Esophagus mucosa (tissue), 1 donor: ENCODE measurements at places on chromosomes 5 and 9.
A peak's percentile ranks its signal among the peaks of the same experiment; 100 is the strongest.

DNA sequence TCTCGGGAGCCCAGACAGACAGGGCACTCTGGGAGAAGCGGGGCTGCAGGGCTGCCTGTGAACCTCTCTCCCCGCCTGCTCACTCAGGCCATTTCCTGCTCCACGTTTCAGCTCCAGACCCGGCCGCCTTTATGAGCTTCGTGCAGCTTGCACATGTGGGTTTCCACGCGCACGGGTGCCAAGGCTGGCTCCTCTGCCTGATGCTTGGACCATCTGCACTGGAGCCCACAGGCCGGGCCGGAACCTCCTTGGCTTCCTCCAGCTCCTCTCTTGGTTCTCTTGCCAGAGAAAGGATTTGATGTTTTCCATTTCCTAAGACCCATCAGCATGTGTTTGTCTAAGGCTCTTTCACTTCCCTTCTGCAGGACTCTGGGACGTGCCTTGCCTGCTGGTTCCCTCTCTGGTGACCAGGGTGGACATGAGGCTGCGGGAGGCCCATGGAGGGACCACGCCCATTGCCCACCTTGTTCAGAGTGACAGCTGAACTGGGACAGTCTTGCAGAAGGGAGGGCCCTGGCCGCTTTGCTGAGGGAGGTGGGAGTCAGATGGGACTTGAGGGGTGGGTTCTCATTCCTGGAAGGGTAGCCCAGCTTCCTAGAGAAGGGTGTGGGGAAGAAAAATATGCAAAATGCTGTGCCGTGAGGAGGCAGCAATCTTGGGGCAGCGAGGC is 23.3 kb upstream of the COL5A1 start:
- ATAC-seq, result no peak

DNA sequence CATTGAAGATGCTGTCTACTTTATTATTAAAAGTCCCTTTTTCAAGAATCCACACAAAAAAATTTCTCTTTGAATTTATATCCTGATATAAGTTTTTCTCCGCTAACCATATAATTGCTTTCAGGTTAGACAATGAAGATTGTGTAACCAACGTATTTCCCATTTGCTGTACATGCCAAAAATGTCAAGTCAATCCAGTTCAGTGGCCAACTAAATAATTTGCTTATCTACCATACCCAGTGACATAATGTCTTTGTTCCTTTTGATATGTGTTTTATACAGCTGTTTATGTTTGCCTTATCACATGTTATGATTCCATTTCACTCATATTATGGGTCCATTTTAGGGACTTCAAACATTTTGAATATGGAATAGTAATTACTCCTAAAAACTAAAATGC is 349.9 kb downstream of the EFNA5 start:
- peak; percentile 49 for ATAC-seq

DNA sequence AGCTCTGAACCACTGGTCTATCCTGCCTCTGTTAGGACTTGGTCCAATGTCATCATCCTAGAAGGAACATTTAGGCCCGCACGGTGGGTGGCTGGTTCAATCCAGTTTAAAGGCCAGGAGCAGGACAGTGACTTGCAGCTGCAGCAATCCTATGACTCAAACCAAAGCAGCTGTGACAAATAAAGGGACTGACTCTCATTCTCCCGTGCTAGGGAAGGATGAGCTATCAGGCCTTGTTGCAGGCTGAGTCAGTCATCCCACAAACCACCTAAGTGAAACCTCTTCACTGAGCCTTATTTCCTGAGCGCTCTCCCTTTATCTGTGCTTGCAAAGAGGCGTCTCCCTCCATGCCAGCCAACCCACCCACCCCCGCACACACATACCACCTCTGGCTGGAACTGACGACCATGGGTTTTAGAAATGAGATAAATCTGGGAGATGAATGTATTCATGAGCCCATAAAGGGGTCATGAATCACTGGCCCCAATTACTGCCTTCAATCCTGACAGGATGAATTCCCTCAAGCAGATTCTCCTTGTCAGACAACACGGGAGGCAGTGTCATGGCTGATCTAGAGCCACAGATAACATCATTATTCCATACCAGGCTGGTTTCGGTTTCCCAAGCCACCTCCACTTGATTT is 93.4 kb downstream of the KCNIP1 start:
- peak; percentile 60 for ATAC-seq

- no peak for ATAC-seq
These were observed 43.5 kb downstream of the PRLR start for GRCh38 chr5:35186749-35187148.

GRCh38 chr9:125284855-125285254 is 23.2 kb downstream of the GAPVD1 start:
- no peak for ATAC-seq

GRCh38 chr5:172679628-172680212 is 38.7 kb downstream of the NEURL1B start:
- ATAC-seq, result no peak

GRCh38 chr9:68995776-68996175 is 18.1 kb downstream of the PRKACG start:
- no peak for ATAC-seq

DNA sequence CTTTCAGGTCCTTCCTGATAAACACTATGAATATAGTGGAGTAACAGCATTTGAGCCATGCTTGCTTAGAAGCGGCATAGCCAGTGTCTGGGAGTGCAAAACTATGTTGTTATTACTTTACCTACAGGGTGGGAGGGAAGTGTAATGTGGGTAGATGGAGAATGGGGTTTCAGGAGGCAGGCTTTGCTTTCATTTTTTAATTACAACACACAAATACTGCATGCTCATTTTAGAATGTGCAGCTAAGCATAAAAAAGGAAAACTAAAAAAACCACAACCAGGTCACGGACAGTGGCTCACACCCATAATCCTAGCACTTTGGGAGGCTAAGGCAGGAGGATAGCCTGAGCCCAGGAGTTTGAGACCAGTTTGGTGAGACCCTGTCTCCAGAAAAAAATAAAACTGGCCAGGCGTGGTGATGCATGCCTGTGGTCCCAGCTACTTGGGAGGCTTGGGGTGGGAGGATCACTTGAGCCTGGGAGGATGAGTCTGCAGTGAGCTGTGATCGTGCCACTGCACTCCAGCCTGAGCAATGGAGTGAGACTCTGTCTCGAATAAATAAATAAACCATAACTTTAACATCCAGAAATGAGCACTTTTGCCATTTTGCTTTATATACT is 20.2 kb downstream of the HAVCR1 start:
- no peak for ATAC-seq

DNA sequence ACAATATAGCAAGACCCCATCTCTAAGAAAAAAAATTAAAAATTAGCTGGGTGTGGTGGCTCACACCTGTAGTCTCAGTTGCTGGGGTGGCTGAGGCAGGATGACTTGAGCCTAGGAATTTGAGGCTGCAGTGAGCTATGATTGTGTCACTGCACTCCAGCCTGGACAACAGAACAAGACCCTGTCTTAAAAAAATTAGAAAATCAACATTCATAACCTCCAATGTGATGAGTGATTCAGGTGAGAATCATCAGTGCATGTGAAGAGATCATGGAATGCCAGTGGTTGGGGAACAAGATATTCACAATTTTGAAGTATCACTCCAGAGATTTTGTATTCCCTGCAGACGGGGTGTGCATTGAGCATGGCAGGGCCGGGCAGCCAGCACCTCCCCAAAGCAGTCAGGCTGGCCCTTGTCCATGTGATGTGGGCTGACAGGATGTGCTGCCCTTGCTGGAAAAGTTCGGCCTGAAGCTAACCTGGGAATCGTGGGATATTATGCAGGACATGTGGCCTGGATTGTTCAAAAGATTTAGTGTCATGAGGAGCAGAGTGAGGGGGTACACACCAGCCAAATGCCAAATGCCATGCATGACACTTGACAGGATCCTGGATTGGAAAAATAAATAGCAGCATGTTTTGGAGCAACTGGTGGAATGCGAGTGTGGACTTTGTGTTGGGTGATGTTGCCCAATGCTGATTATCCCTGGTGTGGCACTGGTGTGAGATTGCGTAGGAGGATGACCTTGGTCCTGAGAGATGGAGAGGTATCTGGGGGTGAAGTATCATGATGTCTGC is 189.0 kb downstream of the RGS3 start:
- ATAC-seq, result no peak

DNA sequence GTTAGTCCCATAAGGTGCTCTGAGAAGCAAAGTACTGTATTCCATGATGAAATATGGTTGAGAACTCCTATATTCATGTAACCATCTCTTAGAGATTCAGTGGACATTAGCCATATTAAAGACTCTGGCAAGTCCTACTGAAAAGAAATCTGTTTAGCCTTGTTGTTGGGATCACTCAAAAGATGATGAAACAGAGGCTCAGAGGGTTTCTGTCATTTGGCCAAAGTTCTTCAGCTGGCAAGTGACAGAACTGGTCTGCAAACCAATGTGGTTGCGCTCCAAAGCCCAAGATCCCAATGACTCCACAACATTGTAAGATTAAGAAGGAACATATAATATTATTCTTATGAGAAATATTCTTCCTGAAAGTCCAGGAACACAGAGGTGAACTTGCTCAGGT is 462.9 kb downstream of the ACTL7B start:
- ATAC-seq, result no peak

DNA sequence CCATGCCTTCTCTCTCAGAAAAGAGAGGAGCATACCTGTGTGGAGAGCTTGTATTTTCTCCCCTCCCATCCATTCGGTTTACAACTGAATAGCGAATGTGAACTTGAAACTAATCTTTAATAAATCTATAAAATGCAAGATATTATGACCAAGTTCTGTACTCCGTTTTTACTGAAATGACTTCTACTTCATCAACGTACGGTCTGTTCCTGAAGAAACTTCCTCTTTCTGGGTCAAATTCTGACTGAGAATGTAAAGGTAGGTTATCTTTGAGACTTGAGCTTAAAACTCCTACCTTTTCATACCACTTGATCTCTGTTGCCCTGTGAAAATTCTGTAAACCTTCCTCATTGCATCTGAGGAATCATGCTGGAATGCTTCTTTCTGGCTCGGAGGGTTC is 4.2 kb upstream of the CTNNAL1 start:
- no peak for ATAC-seq

DNA sequence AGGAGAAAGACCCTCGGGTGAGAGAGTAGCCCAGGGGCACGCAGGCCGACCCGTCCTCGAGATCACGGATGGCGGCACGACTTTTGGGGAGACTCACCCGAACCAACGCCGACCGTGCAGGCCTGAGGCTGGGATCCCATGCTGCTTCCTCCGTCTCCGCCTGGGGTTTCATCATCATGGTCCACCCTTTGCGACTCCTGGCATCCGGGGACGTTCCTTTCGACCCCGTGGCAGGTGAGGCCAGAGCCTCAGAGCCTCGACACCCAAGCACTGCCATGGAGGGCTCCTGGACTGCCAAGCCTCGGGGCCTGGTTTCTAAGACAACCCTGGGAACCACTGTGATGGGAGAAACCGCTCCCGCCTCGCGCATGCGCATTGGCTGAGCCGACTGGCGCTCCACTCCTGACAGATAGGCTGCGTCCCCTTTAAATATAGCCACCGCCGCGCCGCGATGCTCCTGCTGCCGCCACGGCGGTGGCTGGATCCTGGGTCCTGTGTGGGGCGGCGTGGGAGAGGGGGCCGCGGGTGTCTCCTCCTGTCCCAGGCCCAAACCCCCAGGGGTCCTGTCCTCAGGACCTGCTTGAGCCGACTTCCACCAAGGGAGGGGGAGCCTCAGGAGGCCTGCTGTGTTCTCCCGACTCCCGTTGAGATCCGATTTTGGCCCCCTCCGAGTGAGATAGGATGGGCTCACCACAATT is 481.6 kb downstream of the SPATA31A7 start:
- ATAC-seq, result no peak

- ATAC-seq, result no peak
These were observed 4.8 kb downstream of the HK3 start for GRCh38 chr5:176894298-176894697.

- ATAC-seq, result no peak
These were observed 41.2 kb upstream of the SVEP1 start for GRCh38 chr9:110620726-110621125.

DNA sequence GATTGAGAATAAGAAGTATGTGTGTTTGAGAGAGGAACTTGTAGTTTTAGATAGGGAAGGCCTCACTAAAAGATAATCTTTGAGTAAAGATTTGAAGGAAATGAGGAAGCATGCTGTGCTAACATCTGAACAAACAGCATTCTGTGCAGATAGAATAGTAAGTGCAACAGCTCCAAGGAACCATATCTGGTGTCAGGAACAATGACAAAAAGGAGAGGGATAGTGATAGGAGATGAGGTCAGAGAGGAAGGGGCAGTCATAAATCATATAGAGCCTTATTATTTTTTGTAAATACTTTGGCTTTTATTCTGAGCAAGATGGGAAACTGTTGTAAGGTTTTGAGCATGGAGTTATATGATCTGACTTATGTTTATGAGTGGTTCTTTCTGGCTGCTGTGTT is 3.8 kb downstream of the MRPL22 start:
- ATAC-seq, result no peak

GRCh38 chr9:135252980-135253304 is 165.5 kb downstream of the OLFM1 start:
- ATAC-seq, result no peak

DNA sequence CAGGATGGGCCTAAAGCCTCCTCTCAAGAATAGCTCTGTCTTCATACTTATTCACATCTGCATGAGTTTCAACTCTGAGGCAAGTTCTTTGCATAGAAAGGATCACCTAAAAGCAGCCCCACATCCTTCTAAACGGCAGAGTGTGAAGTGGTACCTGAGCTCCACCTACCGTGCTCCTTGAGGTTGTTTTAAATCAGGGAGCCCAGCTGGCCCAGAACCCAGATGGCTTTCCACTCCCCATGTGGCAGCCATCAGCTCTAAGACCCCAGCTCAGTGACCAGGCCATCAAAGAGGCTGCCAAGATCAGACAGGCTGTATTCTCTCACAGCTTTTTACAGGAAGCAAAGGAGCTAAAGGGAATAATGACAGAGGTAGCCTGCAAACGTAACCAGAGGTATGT is 299.3 kb downstream of the RASEF start:
- no peak for ATAC-seq

- ATAC-seq, result no peak
These were observed 124.6 kb downstream of the ADAMTS16 start for GRCh38 chr5:5264727-5265126.

- peak; percentile 98 for ATAC-seq
These were observed 40.8 kb downstream of the CTSL start for GRCh38 chr9:87766697-87767096.

GRCh38 chr5:75362474-75362975 is 25.5 kb downstream of the HMGCR start:
- ATAC-seq, result no peak

DNA sequence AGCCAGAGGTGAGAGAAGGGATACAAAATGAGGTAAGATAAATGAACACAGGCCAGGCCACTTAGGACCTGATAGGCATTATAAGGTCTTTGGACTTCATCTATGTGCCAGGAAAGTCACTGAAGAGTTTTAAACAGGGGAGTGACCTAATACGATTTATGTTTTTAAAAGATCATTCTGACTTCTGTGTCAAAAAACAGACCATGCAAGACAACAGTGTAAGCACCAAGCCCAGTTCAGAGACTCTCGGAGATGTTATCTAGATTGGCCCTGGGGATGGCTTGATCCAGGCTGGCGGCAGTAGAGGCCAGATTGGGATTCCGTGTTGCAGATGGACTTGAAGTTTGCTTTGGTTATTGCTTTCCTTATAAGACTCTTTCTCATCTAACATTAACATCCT is 43.0 kb upstream of the DPYSL3 start:
- no peak for ATAC-seq

GRCh38 chr9:72415163-72415562 is 50.2 kb upstream of the ZFAND5 start:
- ATAC-seq, result no peak
